Activated T-helper 1 cell treated with anti-CD3 and anti-CD28 coated beads, Interleukin-12 subunit alpha, Interleukin-12 subunit beta, Interleukin-2, Interleukin-4 antibody, amounts not matched to agents 30 ng/mL and 10 ng/mL and 1 ng/mL, durations not matched to agents 14 hours and 24 hours and 36 hours (primary cell): ENCODE measurements at places on chromosomes 1 and 21. TPM values are rescaled to one million over a fixed set of nuclear protein-coding genes. Genes with fewer than 3 reads are reported as not detected.

The CYP4Z1 gene
- not detected in 2 replicates for total RNA-seq

- no peak for DNase-seq
Observed at GRCh38 chr1:71657891-71658679, 577.2 kb upstream of the ZRANB2 start.

- no peak for DNase-seq
Observed at GRCh38 chr1:208724079-208724478, 479.9 kb upstream of the PLXNA2 start.

DNA sequence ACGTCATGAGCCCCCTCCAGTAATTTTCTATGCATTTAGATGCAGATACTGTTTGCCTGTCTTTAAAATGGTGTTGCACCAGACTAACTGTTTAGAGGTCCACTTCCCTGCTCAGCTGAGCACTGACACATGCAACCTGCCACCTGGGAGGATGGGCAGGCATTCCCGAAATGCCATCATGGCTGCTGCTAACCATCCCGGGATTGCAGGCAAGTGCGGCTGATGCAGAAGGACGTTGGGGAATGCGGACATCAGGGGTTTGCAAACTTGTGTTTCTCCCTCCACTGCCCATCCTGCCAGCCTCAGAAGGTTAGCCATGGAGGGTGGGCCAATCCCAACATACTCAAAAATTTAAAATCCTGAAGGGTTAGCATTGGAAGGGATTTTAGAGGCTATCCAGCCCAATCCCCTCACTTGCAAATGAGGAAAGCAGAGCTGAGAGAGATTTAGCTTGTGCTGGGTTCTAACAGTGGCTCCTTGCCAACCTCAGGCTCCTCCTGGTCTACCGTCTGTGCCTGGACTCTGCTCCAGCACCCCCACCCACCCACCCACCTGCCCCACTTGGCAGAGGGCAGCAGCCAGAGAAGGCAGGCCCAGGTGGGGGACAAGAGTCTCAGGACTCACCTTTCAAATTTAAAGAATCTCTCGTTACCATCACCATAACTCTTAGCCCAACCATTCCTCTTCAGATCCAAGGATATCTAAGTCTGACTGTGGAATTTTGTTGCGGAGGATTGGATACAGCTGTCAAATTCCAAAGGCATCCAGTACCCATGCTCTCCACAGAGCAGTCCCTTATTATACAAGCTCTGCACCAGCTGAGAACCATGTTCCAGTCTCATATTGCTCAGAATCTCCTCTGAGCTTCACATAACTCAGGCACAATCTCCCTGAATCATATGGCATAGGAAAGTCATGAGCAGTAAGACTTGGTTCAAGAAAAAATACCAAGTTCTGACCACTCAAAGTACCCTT lies 34.2 kb downstream of the HIVEP3 start:
- no peak for DNase-seq

GRCh38 chr1:113946678-113947387 lies 17.7 kb downstream of the HIPK1 start:
- DNase-seq: no peak

DNA sequence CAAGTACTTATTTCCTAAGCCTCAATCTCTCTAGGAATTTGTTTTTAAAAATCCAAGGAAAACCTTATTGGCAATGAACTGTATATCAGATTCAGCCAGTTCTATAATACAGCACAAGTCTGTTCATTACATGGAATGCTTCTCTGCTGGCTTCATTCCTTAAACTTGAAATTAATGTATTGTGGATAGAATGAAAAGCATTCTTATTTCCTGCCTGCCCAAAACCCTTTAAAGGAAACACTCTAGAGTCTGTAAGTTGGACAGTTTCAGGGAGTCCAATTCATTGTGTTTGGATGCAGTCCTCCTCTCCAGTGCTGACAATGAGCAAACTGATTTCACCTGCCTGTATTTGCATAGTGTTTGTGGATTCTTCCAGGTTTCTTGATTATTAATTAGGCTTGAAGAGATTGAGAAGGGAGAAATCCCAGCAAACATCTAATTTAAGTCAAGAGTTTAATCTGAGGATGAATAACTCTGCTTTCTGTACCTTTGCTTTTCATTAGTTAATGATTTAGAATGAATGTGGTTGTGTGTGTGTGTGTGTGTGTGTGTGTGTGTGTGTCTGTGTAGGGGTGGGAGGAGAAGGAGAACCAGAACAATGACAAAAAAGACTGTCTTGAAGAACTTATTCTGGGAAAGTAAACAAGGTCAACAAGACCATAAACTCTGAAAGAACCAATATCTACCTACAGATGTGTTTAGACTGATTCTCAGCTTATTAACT lies 61.2 kb downstream of the CACHD1 start:
- DNase-seq: no peak

DNA sequence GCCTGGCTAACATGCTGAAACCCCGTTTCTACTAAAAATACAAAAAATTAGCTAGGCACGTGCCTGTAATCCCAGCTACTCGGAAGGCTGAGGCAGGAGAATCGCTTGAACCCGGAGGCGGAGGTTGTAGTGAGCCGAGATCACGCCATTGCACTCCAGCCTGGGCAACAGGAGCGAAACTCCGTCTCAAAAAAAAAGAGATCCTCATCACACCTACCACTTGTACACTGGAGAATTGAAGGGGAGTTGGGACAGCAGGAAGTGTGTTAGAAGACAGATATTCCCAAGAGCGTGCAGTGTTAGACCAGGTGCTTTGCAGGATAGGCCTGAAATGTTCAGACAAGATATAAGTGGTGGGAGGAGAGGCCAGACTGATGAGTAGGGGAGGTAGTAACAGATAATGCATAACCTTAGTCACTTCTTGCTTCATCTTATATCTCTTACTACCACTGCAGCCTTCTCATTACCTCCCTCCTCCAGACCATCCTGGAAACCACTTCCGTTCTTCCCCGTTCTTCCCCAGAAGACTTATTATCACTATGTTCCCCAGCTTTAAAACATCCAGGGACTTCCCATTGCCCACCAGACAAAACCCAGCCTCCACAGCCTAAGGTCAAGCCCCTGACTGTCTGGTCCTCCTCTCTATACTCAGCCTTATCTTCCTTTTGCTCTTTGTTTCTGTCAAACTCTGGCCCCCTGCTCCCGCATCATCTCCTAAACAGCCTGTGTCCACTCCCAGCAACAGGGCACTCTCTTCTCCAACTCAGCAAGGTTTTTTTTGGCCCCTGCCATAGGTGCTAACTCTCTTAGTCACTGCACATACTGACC lies 21.3 kb downstream of the FAM20B start:
- no peak for DNase-seq

The FAM167B gene
- 0.57 and 0.61 TPM in 2 replicates for total RNA-seq
